Gastroesophageal sphincter (tissue), 4 donors: ENCODE measurements at places on chromosomes 4 and X. TPM values are rescaled to one million over a fixed set of nuclear protein-coding genes. Genes with fewer than 3 reads are reported as not detected.
A peak's percentile ranks its signal among the peaks of the same experiment; 100 is the strongest.

GRCh38 chr4:123557857-123558536 lies 161.4 kb downstream of the SPRY1 start:
- ATAC-seq: no peak

The GAGE12J gene
- total RNA-seq: not detected

The MAGEC1 gene
- total RNA-seq: not detected

DNA sequence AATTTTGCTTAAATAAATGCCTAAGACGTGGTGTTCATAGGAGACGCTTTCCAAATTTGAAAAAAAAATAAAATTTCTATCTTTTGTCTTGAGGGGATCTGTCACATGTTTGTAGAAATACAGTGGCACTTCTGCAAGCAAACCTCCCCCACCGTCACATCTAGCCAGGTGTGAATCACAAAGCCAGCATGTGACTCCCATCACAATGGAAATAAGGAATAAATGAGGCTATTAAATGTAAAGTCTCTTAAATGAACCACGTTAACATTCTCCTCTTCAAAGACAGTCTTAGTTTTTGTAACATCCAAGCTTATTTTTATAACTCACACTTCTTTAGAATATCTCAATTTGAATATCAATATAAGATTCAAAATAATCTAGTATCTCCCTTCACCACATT lies 63.0 kb upstream of the CCSER1 start:
- no peak for ATAC-seq

GRCh38 chrX:123797543-123798447 lies 62.1 kb upstream of the XIAP start:
- no peak for ATAC-seq

DNA sequence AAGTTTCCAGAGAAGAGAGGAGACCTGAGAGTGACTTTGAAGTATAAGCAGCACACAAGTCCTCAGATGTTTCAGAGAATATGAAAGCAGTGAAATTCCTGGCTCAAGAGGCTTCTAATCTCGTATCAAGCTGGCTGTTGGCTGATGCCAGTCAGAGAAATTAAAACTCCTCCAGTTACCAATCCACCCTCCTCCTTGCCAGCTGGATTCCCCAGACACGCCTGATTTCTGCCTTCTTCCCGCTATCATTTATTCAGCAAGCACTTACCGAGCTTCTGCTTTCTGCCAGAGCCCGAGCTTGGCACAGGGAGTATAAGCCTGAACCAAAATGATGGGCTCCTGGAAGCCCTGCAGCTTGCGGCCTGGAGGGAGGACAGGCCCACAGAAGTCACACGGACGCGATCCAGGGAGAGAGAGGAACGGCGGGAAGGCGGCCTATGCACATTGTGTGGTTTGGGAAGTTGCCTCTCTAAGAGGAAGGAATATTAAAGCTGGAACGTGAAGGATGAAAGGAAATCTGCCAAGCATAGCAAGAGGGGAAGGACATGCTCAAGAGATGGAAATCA lies 102.4 kb upstream of the TBL1X start:
- ATAC-seq: no peak

The PITX2 gene
- 5.6 TPM for total RNA-seq

- ATAC-seq: no peak
These were observed 249.3 kb downstream of the NLGN4X start for GRCh38 chrX:5979338-5979737.

- ATAC-seq: no peak
These were observed 294.6 kb upstream of the STS start for GRCh38 chrX:6852869-6853268.

GRCh38 chr4:155914782-155915181 lies 11.3 kb downstream of the TDO2 start:
- ATAC-seq: no peak

The C4orf36 gene
- not detected for total RNA-seq

The GPAT3 gene
- total RNA-seq: 1.7 TPM

- ATAC-seq: no peak
These were observed 882.7 kb upstream of the PCDH10 start for GRCh38 chr4:132266374-132266773.

- no peak for ATAC-seq
These were observed 129.0 kb downstream of the C4orf51 start for GRCh38 chr4:145808848-145809512.

The PHKA1 gene
- total RNA-seq: 22.9 TPM

The TLR6 gene
- total RNA-seq: 2.3 TPM

The SERPINA7 gene
- not detected for total RNA-seq

DNA sequence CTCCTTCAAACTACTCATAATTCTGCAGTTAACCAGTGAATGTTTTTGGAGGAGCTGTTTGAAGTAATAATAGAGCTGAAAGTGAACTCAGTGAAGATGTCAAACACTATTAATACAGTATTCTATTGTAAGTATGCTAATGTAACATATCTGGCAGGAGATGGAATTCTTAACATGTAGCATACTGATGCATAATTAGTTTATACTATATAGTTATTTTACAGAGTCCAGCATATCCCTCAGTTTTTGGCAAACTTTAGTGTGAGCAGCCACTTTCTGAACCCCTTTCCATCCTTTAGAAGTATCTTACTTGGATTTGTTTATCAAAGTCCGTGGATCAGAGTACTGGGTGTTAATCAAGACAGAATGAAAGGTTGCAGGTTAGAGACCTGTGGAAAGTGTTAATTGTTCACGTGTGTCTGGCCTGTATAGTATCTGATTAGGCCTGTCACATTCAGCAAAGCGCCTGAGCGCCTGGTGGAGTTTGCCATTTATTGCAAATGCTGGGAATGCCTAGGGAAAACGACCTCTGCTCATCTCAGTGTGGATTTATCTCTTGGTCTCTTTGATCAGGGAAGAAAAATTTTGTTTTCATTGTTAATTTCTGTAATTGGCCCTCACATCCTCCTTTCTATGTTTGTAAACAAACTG lies 251.7 kb upstream of the MAD2L1 start:
- ATAC-seq: no peak

DNA sequence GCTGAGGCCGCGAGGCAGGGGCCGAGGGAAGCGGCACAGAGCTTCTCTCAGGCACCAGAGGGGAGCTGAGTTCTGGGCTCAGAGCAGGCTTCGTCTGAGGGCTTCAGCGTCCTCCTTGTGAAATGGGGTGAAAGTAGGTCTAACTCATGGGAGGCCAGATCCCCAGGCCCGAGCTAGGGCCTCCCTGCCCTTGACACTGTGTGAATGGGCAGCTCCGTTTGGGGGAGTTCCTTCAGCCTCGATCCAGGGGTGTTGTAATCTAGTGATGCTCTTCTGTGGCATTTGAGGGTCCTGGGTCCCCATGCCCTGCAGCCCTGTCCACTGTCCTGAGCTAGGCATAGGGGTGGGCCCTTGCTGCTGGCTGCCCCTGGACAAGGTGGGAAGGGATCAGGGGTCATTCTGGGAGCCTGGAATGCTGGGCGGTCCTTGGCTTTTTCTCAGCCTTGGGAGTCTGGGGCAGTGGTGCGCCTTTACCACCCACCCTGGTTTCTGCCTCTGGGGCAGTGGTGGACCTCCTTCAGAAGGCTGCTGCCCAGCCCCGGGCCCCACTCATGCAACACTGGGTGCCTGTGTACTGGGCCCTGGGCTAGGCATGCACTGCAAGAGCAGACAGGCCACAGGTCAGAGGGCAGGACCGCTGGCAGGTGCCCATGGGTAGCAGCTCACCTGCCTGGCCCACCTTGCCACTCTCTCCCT lies 4.1 kb downstream of the SH3BP2 start:
- no peak for ATAC-seq

DNA sequence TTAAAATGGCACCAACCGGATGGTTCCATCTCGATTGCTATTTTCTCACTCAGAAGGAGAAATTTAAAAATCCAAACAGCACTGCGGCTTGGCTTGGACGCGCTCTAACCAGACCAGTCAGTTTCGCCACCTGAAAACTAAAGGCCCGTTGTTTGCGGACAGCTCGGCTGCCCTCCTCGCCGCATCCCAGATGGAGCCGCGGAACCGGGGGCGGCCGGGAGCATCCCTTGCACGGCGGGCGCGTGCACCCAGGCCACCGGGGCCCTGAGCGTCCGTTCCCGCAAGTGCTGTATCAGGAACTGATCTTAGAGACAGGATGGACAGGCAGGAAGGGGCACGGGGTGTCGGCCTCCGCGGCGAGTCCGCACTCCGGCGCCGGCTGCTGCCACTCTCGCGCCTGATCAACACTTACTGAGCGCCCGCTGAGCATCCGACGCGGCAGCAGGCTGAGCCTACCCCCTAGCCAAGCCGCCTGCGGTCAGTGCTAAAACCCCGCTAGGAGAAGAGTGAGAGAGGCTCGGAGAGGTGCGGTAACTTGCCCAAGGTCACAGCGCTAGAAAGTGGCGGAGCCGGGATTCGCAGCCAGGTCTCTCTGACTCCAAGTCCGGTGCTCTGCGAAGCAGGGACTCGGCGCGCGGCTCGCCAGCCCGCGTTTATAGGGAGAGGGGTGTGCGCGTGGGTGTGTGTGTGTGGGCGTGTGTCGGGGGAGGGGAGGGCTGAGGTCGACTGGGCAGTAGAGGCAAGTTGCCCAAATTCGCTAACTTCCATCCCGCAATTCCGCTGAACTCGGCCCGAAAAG lies at the start of gene CITED1:
CITED1 (minus strand) TSS at position 629 of the 799 bp plus-strand sequence. CDS start 3,045 bp downstream, outside the sequence.
- no peak for ATAC-seq

- ATAC-seq: no peak
These were observed 417.9 kb downstream of the GPM6A start for GRCh38 chr4:175394208-175394607.

DNA sequence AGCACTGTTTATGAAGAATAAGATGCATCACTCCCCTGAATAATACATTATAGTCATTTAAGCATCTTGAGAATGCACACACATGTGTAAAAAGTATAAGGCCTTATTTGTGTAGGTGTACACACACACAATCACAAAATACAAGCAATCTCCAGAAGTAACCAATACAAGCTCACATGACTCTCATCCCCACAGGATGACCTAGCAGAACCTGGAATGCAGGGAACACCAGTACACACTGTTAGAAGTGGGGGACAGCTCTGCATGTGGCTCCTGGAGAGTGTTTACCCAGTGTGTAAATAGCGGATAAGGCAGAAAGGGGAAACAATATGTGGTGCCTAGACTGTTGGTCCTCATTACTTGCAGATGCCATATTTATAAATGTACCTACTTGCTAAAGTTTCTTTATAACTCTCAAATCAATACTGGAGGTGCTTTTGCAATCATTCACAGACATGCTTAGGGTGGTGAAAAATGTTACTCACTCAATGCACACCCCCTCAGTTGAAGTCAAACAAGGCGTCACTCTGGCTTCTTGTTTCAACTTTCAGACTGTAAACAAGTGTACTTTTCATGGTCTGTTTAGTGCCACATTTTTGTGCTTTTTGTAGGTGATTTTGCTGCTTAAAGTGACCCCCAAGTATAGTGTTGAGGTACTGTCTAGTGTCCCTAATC lies 73.1 kb downstream of the MAGEB17 start:
- no peak for ATAC-seq

GRCh38 chrX:24204958-24205357 lies 55.4 kb downstream of the ZFX start:
- no peak for ATAC-seq

DNA sequence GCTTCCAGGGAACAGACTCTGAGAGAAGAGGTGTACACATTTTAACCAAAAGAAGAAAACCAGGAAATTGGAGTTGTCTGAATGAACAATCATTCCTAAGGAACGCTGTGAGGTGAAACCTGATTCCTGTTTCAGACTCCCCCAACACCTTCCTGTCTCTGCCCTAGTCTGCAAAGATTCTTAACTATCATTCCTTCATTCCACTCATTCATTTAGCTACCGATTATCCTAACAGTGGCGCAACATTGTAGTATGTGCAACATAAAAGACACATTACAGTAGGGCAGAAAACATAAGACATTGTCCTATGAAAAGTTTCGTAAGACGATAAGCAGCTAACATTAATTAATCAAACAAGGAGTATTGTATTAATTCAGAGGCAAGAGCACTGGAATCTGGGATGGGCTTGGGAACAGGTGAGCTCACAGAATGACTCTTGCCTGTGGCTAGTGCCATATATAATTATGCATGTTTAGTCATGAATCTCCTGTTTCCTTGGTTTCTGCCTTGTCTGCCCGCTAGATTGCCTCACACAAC lies 23.8 kb upstream of the ADH7 start:
- no peak for ATAC-seq

DNA sequence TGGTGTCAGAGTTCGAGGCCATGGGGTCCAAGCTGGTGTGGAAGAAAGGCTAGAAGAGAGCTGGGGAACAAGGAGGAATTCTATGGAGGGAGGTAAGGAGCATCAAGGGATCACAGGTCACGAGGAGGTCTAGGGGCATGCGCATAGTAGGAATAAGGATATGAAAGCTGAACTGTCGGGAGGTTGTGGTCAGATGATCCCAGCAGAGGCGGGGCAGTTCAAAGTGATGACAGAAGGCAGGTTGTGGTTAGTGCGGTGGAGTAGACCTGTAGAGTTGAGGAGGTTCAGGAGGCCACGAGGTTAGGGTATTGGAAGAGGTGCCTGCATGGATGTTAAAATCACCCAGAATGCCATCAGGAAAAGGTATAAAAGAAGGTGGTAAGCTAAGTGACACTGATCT lies 156.3 kb downstream of the TMEM164 start:
- ATAC-seq: no peak

- peak; percentile 95 for ATAC-seq
These were observed 139.9 kb upstream of the USP9X start for GRCh38 chrX:40945361-40945713.

GRCh38 chrX:110858565-110858964 lies 62.9 kb upstream of the CHRDL1 start:
- no peak for ATAC-seq

GRCh38 chr4:48340276-48340964 lies 909 bp upstream of the SLAIN2 start:
- peak; percentile 16 for ATAC-seq

DNA sequence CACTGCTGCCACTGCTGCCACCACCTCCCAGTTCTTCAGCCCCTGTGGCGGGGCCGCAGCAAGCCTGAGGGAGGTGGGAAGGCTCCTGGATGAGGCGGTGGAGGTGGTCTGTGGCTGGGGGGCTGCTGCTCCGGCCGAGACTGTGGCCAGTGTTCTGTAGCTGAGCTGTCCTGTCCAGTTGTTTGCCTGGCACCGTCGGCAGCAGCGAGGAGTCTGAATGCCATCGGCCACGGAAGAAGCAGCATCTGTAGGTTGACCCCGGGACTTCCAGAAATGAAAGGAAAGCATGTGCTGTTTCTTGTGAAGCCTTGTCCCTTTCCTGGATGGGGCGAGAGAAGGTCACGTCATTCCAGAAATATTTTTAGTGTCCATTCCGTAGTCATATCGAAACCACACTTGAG lies 3.3 kb downstream of the C4orf54 start:
- no peak for ATAC-seq

GRCh38 chr4:16516796-16517439 lies 290.6 kb upstream of the TAPT1 start:
- ATAC-seq: no peak

The POU4F2 gene
- total RNA-seq: not detected

DNA sequence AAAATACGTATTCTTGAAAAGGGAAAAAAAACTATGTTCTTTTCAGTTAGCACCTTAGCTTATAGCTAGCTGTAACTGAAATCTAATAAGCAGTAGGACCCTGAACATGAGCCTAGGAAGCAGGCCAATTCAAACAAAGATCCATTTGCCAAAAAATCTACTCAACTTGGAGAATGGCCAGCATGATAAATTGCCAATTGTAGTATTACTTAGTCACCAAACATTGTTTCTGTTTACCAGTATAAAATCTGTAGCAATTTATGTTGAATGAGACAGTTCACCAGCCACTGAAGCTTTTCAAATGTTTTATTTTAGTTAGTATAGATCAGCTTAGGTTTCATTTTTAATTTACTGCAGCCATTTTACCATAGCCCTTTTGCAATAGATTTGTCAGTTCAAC lies 323.6 kb upstream of the DIPK2B start:
- ATAC-seq: no peak

GRCh38 chrX:105451401-105451800 lies 230.9 kb upstream of the TEX13A start:
- ATAC-seq: no peak

- peak; percentile 19 for ATAC-seq
These were observed 95.2 kb downstream of the DCLK2 start for GRCh38 chr4:150173432-150173861.
